NCI-H1694 (cell line): ENCODE measurements at places on chromosomes 1 and 21.

GRCh38 chr1:172143384-172144055 lies 277.0 kb upstream of the C1orf105 start:
- DNase-seq, result no peak

DNA sequence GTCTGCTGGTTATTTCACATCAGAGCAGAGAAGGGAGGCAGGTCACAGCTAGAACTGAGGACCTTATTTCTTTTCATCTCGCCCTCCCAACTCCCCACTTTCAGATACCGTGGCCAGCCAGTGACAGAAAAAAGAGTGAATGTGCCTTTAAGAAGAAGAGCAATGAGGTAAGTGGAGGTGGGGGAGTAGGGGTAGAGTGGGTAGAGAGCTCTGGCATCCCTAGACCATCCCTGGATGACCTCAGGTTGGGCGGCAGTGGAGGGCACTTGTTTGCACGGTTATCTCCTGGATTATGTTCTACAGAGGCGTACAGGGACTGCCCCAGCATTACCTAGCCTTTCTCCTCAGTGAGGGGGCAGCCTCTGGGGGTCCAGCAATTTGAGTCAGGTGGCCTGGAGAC lies 4.6 kb downstream of the SEMA4A start:
- no peak for DNase-seq

DNA sequence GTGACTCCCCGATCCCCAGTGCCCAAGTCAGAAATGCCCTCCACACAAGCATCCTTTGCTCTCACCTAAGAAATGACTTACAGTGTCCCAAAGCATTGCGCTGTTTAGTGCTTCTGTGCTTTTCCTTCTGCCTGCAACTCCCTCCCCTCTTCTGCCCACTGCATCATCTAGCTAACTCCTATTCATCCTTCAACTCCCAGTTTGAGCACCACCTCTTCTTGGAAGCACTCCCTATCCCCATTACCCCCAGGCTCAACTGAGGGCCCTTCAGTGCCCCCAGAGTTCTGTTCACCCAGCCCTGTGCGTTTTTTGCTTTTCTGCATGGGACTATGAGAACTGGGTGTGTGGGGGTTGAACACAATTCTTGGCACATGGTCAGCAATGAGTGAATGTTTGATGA lies 10.0 kb downstream of the KCNQ4 start:
- DNase-seq, result no peak

GRCh38 chr1:43270421-43271095 lies 775 bp downstream of the TMEM125 start:
- no peak for DNase-seq

- DNase-seq, result no peak
Observed at GRCh38 chr1:31572323-31573104, 3.8 kb upstream of the TINAGL1 start.
